ENCODE measurements at places on chromosomes 6 and 20. TPM values are rescaled to one million over a fixed set of nuclear protein-coding genes. Genes with fewer than 3 reads are reported as not detected.
A peak's percentile ranks its signal among the peaks of the same experiment; 100 is the strongest.

Gene GTPBP2
- 27.1 TPM for total RNA-seq

GRCh38 chr20:41178904-41179432, 41.6 kb downstream of the PLCG1 start:
- peak overlapping the region; percentile 89 for H3K27ac ChIP-seq
- peak; percentile 54 for DNase-seq
- H3K4me3 ChIP-seq: no peak overlapping the region
- H3K27me3 ChIP-seq: no peaks in the 10 kb centered on the region
- H3K4me1 ChIP-seq: peaks cover 70% of the 10 kb centered on the region

- no peaks in the 10 kb centered on the region for H3K36me3 ChIP-seq
- DNase-seq: peak; percentile 10
- H3K4me3 ChIP-seq: no peak overlapping the region
- H3K27ac ChIP-seq: no peak overlapping the region
Observed at GRCh38 chr6:169970306-169970988, 219.0 kb downstream of the ERMARD start.

GRCh38 chr6:34459899-34460593, 5.8 kb upstream of the PACSIN1 start:
- no peak overlapping the region for H3K4me3 ChIP-seq
- no peak for DNase-seq
- H3K27ac ChIP-seq: no peak overlapping the region
- H3K27me3 ChIP-seq: peaks cover 17% of the 10 kb centered on the region
- peaks cover 3% of the 10 kb centered on the region for H3K4me1 ChIP-seq

DNA sequence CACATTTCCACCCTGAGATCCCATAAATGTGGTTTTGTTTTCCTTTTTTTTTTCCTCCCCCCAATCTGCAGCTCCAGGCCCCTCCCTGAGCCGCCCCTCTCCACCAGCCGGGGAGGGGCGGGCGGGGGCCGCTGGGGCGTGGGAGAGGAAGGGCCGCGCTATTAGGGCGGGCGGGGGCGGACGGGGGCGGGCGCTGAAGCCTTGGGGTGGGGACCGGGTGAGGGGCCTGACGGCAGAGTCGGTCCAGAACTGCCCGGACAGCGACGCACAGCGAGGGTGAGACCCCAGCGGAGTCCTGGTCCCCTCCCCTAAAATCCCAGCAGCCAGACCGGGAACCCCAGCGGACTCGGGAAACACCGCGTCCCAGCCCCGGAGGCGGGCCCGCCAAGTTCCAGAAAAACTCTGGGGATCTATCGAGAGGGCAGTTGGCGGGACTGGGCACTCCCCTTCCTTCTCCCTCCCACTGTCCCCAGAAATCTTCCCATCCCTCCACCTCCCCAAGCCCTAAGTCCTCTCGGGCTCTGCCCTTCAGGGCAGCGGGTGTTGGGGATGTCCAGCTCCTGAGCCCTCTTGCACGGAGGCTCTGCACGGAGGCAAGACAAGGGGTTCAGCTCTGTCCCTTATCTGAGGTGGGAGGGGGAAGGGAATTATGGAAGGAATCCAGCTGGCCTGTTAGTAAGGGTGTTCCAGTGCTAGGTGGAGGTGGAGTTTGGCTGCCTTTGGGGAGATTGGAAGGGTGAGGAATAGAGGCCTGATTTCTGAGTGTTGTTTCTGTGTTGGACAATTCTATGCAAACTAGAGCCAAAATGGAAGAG, at the start of gene PRICKLE4:
Gene PRICKLE4, plus strand, starts transcription at position 232 of the 815 bp plus-strand sequence. CDS start 2,692 bp downstream, outside the sequence.
- H3K27me3 ChIP-seq: no peaks in the 10 kb centered on the region
- H3K4me1 ChIP-seq: peaks cover 74% of the 10 kb centered on the region
- H3K27ac ChIP-seq: peak within 1 kb of the TSS; percentile 98
- DNase-seq: peak; percentile 59
- peak within 1 kb of the TSS; percentile 96 for H3K4me3 ChIP-seq

DNA sequence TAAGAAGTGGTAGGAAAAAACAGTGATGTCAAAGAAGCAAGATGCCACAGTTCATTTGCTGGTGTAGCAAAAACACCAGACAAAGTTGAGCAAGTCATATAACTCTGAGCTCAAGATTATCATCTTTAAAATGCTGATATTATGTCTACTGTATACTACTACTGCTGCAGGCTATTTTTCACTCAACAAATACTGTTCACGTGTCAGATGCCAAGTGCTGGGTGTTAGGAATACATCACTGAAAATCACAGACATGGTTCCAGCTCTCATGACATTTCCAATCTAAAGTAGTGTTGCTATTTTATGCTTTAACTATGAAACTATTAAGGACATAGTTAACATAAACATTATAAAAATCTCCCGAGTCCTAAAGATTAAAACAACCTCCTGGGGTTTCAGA, 163.0 kb downstream of the NKAIN2 start:
- no peaks in the 10 kb centered on the region for H3K36me3 ChIP-seq
- no peak overlapping the region for H3K4me3 ChIP-seq
- H3K27me3 ChIP-seq: no peaks in the 10 kb centered on the region
- no peak overlapping the region for H3K27ac ChIP-seq

Measured in left ventricle myocardium inferior (tissue), 1 donor.